H4 (cell line): ENCODE measurements at places on chromosomes 13 and 19.
A peak's percentile ranks its signal among the peaks of the same experiment; 100 is the strongest.

DNA sequence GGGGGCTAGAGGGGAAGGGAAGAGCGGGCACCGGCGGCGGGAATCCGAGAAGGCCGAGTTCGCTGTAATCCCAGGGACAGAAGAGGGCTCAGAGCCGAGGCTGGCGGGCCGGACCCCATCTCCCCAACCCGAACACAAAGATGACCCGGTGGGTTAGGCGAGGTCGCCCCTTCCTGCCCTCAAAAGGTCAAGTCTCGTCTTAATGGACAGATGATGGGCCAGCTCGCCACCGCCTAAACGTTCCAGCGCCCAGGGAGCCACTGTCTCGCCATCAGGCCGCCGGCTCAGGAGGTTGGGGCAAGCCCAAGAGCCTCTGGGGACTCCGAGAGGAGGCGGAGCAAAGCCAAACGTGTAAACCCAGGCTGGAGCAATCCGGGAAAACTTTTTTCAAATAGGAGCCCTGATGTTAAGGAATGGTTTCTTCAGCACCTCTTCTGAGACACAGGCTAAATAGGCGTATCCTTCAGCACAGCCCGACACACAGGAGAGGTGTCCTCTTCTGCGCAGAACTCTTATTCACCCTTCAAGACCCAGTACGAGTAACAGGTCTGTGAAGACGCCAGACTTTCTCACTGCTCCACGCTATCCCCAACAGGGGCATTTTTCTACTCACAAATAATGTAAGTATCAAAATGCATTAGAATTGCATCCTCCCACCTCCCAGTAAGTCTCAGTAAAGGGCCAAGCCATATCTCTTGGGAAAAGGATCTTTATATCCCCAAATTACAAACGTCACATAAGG lies 6.3 kb upstream of the POU4F1 start:
- DNase-seq, result no peak

- peak; percentile 72 for DNase-seq
These were observed 8.1 kb downstream of the PTGIR start for GRCh38 chr19:46616631-46617322.

DNA sequence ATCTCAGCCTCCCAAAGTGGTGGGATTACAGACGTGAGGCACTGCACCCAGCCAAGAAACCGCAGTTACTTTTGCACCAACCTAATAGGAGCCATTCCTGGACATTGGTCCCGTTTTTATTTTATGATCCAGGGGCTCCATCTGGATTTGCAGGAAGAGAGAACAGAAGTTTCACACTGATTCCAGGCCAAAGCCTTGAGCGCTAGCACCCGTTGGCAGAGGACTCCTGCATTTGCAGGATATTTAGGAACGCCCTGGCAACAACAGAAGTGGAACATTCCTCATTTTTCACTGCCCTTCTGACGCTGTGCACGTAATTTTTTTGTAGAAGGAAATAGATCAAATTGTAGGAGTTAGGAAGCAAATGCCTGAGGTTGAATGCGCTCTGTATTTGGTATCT lies 11.7 kb upstream of the SULT2A1 start:
- no peak for DNase-seq

GRCh38 chr19:52391135-52391534 lies 6.5 kb upstream of the ZNF528 start:
- no peak for DNase-seq

GRCh38 chr19:9782338-9782737 lies 13.8 kb upstream of the ZNF846 start:
- DNase-seq, result no peak

DNA sequence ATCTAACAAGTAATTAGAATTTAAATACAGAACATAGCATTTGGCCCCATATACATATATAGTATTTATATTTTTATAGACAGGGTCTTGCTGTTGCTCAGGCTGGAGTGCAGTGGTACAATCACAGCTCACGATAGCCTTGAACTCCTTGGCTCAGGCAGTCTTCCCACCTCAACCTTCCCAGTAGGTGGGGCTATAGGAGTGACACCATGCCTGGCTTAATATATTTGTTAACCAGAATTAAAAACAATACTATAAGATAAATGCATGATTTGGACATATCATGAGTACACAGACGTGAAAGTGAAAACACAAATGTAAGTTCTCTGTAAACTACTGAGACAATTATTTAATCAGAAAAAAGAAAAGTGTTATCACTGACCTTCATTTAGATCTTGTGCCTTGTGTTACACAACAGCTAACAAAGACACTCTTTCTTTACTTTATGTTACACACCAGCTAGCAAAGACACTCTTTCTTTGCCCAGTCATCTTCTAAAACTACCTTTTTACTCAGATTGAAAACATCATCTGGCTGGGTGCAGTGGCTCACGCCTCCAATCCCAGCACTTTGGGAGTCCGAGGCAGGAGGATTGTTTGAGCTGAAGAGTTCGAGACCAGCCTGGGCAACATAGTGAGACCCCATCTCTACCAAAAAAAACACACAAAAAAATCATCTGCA lies 22.6 kb downstream of the CARS2 start:
- DNase-seq, result no peak

DNA sequence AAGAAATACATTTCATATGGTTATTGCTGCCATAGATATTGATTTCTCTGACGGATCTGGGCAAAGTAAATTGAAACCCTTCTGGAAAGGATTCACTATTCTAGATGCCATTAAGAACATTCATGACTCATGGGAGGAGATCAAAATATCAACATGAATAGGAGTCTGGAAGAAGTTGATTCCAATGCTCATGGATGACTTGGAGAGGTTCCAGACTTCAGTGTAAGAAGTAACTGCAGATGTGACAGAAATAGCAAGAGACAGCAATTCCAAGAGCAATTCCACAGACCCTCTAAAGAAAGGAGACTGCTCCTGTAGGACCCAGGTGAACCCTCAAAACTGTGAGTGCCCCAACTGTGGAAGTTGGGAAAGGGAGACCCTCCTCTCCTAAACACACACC lies 30.9 kb upstream of the KCTD12 start:
- DNase-seq, result no peak

GRCh38 chr19:47099576-47100050 lies 14.0 kb downstream of the ZC3H4 start:
- no peak for DNase-seq

- DNase-seq, result no peak
These were observed 19.8 kb downstream of the RBM26 start for GRCh38 chr13:79386125-79386826.

DNA sequence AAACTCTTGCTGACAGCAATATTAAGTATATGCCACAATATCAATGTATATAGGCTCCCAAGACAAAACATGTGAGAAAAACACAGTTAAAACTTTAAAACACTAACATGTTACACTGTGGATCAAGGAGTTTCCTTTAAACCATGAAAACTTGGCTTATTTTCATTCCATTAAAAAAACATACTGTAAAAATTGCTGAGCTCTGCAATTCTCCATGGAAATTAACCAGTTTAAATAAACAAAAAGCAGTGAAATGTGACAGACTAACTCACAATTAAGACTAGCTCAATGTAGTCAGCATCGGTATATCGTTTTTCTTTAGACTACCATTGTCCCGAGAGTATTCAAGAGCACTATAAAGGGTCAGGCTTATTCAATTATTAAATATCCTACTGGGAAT lies 930.5 kb upstream of the SLITRK1 start:
- DNase-seq, result no peak

DNA sequence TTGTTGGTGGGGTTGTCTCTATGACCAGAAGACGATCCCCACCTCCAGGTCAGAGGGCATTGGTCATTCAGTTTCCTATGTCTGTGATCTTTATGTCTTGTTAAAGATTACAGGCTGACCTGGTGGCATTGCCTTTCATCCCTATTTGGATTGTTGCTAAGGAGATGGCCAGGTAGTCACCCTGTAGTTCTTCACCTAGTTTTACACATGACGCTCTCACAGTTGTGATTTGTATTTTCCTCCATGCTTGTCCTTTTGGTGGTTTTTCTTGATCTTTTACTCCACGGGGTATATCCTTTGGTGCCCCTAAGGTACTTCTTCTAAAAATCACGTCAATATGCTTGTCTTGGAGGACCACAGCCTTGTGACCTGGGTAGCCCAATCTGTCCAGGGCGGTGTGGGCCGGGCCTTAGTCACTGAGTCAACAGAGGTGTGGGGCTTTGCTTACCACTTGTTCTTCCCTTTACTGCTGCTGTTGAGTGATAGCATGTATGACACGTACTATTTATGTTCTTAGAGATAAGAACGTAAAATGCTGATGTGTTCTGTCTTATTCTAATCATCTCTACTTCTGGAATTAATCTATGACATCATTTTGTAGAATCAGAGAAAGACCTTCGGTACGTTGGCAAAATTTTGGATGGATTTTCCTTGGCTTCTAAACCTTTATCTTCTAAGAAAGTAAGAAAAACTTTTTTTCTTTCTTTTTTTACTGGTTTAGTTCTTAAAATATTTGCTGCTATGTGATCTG lies 20.1 kb downstream of the GPATCH1 start:
- no peak for DNase-seq

DNA sequence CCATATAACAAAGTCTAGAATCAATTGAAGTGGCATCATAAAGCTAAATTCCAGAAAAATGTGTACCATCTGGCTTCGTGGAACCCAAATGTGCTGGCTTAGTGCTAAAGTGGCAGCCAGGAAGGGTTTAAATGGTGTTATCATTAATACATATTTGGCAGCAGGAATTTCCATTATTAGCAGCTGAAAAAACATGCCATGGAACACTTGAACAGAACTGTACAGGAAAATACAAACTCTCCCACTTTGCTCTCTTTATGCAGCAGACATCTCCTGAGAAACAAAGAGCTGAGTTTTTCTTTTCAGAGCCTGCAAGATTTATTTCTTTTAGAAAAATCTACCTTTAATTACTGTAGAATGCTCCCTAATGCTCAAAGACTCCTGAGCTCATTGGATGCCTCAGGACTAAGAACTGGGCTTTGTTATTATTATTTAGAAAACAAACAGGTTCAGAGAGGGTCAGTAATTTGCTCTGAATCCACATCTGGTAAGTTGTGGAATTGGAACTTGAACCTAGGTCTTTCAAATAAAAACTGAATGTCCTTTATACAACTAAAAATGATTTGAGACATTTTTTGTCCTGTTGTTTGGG lies 179.0 kb downstream of the LACC1 start:
- no peak for DNase-seq

- DNase-seq, result no peak
These were observed 992 bp upstream of the ADGRE1 start for GRCh38 chr19:6886277-6886897.

GRCh38 chr13:78659450-78659730 lies 435 bp upstream of the OBI1 start:
- no peak for DNase-seq

DNA sequence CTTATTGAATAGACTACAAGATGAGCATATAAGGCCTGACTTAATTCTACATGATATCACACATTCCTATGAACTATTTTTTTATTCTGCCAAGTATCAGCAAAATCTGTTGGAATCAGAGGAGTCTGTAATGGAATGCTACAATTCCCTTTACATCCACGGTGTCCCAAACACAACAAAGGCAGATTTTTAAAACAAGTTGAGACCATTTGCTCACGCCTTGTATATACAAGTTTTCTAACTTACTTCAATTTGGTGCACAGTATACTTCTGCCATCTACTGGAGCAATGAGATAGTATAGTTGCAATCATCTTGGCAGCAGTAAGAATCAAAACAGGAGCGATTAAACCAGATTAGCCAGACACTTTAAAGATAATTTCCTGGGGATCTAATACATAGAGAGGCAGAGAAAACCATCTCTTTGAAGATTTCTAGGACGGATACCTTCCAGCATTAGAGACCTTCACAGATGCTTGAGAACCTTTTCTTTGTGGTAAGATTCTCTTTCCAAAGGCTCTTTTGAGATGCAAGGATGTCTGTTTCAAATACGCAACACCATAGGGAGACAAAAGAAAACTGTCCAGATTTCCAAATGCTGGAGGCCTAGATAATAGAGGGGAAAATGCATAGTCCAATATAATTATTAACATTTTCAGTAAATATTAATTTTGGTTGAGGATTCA lies 302.0 kb upstream of the MIR17HG start:
- peak; percentile 30 for DNase-seq

- no peak for DNase-seq
These were observed 23.3 kb upstream of the RBM26 start for GRCh38 chr13:79429309-79429708.
